ENCODE measurements at places on chromosomes 3 and 15.
A peak's percentile ranks its signal among the peaks of the same experiment; 100 is the strongest.

DNA sequence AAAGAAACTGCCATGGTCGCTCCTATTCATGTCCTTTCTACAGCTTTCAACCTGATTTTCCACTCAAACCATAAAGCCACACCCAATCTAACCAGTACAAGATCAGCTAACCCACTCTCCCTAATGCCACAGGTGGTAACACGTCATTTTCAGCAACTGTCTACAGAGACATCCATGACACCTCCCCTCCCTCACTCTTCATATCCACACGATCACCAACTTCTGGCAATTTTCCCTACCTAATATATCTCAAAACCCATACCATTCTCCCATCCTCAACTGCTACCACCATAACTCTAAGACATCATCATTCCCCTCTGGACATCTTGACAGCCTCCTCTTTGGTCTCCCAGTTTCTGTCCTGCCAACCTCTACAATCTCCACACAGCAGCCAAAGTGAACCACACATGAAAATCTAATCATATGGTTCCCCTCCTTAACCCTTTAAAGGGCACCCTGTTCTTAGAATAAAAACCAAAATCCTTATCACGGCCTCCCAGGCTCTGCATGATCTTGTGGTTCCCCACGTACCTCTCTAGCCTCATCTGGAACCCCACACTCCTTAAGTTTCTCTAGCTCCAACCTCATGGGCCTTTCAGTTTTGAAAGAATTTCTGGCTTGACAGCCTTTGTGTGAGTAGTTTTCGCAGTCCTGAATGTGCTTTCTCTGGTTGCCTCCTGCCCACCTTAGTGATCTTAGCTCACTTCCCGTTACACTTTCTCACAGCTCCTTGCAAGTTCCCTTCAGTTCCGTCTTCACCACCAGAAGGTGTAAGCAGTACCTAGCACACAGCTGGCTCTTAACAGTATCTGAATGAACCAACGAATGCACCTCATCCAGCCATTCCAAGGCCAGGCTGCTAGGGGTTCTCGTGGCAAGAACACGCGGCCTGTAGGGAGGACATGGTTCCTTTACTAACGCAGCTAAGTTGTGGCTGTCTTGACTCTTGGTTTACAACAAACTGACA lies 33.4 kb downstream of the SPINK8 start:
- no peak for DNase-seq

DNA sequence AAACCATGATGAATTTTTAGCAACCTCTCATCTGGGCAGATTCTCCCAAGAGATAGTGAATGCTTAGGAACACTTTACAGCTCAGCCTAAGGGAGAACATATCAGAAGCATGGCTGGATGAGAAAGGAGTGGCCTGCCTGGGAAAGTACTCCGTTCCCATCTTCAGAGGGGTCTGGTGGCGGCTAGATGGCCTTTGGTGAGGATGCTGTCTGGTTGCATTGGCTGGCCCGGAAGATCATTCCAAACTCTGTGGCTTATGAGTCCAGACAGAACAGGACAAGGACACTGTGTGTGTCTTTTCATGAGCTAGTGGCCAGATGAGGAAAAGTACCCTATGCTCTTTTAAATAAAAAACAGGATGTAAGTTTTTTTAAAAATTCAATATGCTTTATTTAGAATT lies 51.2 kb downstream of the CRTC3 start:
- DNase-seq: no peak

GRCh38 chr3:129838086-129838485 lies 55.4 kb downstream of the TMCC1 start:
- DNase-seq: no peak

DNA sequence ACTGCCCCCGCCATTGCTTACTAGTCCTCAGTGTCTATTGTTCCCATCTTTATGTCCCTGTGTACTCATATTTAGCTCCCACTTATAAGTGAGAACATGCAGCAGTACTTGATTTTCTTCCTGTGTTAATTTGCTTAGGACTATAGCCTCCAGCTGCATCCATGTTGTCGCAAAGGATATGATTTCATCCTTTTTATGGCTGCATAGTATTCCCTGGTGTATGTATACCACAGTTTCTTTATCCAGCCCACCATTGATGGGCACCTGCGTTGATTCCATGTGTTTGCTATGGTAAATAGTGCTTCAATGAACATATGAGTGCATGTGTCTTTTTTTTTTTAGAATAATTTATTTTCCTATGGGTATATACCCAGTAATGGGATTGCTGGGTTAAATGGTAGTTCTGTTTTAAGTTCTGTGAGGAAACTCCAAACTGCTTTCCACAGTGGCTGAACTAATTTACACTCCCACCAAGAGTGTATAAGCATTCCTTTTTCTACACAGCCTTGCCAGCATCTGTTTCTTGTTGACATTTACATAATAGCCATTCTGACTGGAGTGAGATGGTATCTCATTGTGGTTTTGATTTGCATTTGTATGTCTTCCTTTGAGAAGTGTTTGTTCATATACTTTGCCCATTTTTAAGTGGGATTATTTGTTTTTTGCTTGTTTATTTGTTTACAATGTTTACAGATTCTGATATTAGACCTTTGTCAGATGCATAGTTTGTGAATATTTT lies 53.7 kb downstream of the GALK2 start:
- no peak for DNase-seq

GRCh38 chr15:56411122-56411749 lies 46.0 kb downstream of the TEX9 start:
- DNase-seq: no peak

DNA sequence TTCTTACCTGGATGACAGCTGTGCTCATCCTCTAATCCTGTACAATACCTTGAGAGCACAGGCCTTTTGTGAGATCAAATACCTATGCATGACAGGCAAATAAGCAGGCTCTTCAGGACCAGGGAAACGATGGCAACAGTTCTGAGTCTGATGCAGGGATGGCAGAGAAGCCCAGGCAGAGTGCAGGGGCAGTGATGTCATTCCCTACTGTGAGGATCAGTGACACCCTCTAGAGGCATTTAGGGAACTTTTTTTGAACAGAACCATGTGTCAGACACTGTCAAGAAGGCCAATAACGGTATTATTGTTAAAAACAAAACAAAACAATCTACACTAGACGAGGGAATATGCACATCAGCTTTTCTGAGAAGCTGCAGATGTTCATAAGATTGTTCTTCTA lies 314.8 kb upstream of the CTDSPL start:
- DNase-seq: no peak

GRCh38 chr15:101612676-101613075 lies 39.5 kb downstream of the TM2D3 start:
- no peak for DNase-seq

DNA sequence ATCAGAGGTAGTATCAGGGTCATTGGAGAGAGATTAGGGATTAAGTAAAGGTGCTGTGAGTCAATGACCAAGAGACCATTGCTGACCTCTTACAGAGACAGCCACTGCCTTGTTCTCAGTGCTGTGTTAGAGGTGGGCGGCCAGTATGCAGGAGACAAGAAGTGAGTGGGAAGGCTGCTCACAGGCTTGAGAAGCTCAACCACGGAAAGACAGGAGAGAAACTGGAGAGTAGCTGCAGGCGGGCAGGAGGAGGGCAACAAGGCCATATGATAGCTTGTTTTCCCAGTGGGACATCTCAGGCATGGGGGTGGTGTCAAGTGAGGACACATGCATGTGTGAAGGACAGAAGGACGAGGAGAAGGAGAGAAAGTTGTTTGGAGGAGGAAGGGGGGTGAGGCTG lies 237.3 kb downstream of the PDCD6IP start:
- no peak for DNase-seq

DNA sequence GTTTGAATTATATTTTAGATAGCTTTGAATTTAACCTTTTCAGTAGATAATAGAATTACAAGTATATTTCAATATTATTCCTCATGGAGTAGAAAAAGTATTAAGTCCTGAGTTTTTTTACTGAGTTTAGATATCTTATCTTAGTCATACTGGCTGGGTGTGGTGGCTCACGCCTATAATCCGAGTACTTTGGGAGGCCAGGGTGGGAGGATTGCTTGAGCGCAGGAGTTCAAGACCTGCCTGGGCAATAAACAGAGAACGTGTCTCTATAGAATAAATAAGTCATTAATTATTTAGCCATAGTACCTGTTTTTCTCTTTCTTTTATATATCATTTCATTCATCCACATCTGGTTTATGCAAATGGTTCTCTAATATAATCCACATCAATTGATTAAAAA lies 9.9 kb downstream of the RAP2B start:
- DNase-seq: no peak

DNA sequence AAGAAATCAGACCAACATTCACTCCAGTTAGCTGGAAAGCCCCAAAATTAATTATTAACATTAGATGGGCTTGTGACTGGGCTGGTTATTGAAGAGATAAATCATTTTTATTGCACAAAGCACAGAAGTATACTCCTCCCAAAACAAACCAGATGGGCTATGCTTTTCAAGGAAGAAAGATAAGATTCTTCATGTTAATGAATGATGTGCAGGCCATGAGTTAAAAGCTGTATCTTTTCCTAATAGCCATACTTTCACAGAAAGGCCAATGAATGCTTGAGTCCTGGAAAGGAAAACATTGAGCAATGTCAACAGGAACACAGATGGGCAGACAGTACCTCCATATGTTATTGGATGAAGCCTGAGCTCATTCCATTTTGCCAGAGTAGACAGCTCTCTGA lies 55.4 kb downstream of the OCA2 start:
- no peak for DNase-seq

GRCh38 chr3:127668906-127669305 lies 3.8 kb upstream of the ABTB1 start:
- peak; percentile 47 for DNase-seq

- DNase-seq: no peak
Measured at GRCh38 chr3:60140160-60140559, 1090.3 kb upstream of the CFAP20DC start.

DNA sequence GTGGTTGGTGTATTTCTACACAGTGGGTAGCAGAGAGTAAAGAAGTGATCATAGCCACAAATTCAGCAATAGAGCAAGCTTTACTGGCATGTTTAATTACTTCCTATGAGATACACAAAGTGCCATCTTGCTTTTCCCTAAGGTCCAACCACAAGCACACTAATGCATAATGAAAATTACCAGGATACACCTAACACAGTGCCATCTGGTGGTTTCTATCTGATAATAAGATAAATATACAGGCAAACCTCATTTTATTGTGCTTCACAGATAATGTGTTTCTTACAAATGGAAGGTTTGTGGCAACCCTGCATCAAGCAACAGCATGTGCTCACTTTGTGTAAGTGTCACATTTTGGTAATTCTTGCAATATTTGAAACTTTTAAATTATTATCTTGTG lies 223.0 kb downstream of the NSUN3 start:
- DNase-seq: no peak

DNA sequence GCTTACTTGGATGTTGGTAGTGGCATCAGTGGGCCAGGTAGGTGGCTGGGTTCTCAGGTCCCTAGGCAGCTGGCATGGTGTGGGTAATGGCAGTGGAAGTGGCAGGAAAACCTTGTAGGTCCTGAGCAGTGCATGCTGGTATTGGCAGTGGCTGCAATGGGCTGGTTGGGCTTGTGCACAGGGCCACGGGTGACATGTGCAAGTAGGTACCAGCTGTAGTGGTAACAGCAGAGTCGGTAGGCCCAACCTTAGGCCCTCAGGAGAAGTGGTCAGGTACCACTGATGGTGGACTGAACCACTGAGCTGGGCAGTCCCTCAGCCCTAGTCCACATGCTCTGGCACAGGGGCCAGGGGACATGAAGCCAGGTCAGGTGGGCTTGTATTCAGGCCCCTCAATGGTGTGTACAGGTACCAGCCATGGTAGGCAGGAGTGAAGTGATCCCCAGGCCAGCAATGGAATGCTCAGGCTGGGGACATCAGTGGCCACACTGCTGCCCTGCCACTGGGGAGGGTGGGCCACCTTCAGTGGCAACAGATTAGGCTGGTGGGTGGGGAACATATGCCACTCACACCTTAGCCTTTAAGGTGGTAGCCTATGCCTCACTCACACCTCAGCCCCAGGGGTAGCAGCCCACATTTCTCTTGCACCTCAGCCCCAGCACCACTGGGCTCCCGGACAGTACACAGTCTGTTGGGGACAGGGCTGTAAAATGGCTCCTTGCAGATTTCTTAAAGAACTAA lies 118.1 kb downstream of the LRRK1 start:
- peak; percentile 49 for DNase-seq

DNA sequence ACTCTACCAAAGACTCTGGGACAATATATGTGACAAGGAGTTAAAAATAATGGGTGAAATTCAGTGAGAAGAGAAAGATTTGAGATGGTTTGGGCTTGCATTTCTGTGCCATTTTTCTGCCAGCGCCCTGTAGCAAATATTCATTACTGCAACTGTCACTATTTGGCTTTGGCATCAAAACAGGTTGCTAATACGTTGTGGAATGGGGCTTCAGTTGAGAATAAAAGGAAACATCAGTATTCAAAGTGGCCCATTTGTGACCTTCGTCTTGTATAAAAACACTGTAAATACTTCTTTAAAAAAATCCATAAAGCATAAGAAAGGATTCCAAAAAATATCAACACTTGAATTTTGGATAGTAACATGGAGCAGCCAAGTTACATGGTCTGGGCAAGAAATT lies 309.2 kb downstream of the ZNF385D start:
- no peak for DNase-seq

- no peak for DNase-seq
Measured at GRCh38 chr3:27903446-27903845, 181.3 kb upstream of the EOMES start.

GRCh38 chr3:194744826-194745225 lies 59.1 kb downstream of the FAM43A start:
- DNase-seq: no peak

- no peak for DNase-seq
Measured at GRCh38 chr3:170189398-170190256, 8.1 kb upstream of the PHC3 start.

- DNase-seq: no peak
Measured at GRCh38 chr15:63539521-63539920, 35.1 kb downstream of the USP3 start.

DNA sequence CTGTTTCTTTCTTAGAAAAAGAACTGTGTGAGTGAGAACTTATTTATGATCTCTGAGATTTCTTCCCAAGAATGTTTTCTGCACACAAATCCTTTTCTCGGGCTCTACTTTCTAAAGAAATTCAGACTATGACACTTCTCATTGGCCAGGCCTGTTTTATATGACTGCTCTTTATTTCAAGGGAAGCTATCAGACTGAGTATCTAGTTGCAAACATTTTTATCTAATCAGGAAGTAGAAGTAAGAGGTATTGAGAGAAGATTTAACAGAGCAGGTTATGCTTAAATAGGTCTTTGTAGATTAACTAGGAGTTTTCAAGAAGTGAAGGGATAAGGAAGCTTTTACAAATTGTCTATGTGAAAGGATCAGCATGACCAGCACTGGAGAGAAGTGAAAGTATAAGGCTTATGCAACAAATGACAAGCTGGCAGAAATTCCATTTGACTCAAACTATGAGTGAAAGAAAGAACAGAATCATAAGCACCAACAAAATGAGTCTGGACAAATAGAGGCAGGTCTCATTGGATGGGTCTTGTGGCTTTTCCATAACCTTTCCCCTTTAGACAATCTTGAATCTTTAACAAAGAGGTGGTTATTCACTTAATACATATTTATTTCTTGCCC lies 71.9 kb upstream of the CHL1 start:
- no peak for DNase-seq

- no peak for DNase-seq
Measured at GRCh38 chr15:53843869-53844569, 84.6 kb upstream of the WDR72 start.

All from left forelimb (tissue), 1 donor.